ENCODE measurements at places on chromosomes 16 and 17.

- DNase-seq: no peak
These were observed 9.2 kb upstream of the FLYWCH1 start for GRCh38 chr16:2902337-2903130.

DNA sequence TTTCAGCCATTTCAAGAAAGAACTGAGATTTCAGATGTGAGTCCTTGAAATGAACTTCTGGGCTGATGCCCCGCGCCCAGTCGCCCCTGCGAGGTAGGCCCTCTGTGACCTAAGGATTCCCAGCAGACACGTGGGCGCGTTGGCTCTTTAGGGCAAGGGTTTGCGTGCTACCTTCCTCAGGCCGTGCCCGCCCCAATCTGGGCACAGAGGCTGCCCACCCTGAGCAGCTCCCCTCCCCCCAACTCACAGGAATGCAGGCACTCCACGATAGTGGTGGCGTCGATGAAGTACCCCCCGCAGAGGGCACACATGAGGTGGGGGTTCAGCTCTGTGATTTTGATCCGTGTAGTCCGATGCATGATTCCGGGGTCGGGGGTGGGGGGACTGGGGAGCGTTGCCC, 8.1 kb downstream of the PCGF2 start:
- DNase-seq: no peak

- peak; percentile 69 for DNase-seq
These were observed 9.6 kb downstream of the ZNF750 start for GRCh38 chr17:82830249-82830661.

GRCh38 chr16:86945166-86945900, 367.0 kb downstream of the FOXL1 start:
- no peak for DNase-seq

DNA sequence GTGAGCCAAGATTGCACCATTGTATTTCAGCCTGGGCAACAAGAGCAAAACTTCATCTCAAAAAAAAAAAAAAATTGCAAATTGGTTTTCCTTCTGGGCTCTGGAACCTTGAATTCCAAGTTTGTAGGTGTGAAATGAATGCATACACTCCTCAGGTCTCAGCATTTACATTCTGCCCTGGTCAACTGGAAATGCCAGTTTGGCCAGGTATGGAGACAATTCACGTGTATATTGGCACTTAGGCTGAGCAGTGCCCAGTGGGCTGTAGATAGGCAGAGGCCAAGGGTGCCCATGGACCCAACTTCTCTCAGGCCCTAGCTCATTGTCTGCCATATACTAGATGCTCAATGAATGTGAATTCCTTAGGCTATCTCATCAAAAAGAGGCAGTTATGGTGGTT, 15.7 kb downstream of the PDILT start:
- no peak for DNase-seq

DNA sequence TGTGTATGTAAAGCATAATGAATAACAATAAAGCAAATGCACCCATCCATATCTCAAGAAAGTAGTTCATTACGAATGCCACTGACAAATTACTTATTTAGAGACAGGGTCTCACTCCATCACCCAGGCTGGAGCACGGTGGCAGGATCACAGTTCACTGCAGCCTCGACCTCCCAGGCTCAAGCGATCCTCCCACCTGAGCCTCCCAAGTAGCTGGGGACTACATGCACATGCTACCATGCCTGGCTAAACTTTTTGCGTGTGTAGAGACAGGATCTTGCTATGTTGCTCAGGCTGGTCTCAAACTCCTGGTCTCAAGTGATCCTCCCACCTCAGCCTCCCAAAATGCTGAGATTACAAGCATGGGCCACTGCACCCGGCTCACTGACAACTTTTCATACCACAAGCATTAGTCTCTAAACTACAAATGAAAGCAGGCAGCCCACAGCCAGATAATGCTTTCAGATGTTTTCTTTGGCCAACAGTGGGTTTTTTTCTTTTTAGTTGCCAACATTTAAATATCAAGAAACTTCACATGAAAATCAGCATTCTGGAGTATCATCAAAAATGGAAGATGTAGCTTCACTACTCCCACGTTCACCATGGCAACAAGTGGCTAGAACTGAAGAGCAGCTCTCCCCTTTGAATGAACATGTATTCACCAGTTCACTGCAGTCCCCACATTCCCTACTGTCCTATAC, 7.7 kb downstream of the ARHGAP17 start:
- DNase-seq: no peak

DNA sequence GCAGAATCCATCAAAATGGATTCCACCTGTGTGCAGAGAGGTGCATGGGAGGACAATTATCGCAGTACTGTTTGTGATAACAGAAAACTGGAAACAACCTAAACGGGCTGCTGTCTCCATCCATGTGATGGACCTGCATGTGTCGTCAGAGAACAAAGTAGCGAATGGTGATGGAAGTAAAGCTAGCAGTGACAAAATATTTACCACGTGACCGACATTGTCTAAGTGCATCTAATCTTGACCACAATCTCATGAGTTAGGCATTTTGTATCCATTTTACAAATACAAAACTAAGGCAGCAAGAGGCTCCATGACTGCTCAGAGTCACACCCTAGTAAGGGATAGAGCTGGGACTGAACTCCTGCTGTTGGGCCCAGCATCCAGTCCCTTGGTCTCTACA, 187.3 kb downstream of the LGALS9B start:
- no peak for DNase-seq

- DNase-seq: no peak
These were observed 235.1 kb downstream of the PRKCA start for GRCh38 chr17:66537502-66537901.

DNA sequence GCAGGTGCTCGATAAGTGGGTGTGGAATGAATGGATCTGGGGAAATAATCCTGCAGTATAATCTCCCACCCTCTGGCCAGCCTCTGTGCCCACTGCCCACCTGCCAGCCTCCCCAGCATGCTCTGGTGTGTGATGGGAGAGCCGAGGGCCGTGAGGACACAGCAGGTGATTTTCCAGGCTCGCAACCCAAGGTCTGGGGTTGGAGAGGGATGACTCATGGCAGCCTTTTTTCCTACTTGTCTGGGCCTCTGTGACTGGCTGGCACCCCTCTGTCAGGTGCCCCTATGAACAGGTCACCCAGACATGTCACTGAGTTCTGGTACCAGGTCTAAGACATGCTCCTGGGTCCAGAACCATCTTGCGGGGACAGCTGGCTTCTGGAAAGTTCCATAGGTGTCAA, 385.7 kb upstream of the TNRC6C start:
- no peak for DNase-seq

GRCh38 chr16:54282928-54283724, 3.5 kb downstream of the IRX3 start:
- no peak for DNase-seq

- DNase-seq: no peak
These were observed 42.6 kb upstream of the AXIN2 start for GRCh38 chr17:65604070-65604469.

- DNase-seq: no peak
These were observed 2.9 kb upstream of the RHBDF2 start for GRCh38 chr17:76504117-76504516.

Data from uterus (tissue), 4 donors.